AG04449 (cell line): ENCODE measurements at places on chromosomes 6 and 20.

DNA sequence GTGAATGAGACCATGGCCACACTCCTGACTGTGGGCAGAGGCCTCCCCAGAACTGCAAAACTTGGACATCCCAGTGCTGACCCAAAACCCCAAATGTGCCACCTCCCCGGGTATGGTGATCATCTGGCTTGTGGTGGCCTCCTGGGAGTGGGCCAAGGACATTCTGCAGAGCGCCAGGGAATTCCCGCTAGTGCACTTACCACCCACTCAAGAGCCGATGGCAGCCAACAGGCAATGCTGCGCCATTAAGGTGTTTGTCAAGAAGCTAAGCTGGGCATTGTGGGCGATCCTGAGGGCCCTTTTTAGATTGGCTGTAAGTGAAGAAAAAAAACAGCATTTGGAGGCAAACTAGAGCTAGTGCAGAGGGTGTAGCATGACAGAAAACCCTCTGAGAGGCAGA, 9.4 kb downstream of the MMP24 start:
- no peak for DNase-seq

DNA sequence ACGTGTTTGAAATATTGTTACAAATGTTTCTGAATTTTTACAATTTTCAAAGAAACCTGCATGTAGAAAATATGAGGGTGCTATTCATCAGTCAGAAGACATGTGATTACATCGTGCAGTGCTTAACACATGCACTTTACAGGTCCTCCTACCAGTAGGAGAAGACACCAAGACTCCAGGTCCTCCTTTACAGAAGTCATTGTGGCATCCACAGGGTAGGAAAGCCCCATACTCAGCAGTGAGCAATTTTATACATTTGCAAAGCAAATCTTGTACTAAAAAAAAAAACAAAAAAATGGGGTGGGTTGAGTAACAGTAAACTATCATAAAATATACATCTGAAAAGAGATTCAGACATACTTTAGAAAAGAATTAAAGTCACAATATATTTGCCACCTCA, 14.0 kb downstream of the TPD52L1 start:
- DNase-seq: no peak

DNA sequence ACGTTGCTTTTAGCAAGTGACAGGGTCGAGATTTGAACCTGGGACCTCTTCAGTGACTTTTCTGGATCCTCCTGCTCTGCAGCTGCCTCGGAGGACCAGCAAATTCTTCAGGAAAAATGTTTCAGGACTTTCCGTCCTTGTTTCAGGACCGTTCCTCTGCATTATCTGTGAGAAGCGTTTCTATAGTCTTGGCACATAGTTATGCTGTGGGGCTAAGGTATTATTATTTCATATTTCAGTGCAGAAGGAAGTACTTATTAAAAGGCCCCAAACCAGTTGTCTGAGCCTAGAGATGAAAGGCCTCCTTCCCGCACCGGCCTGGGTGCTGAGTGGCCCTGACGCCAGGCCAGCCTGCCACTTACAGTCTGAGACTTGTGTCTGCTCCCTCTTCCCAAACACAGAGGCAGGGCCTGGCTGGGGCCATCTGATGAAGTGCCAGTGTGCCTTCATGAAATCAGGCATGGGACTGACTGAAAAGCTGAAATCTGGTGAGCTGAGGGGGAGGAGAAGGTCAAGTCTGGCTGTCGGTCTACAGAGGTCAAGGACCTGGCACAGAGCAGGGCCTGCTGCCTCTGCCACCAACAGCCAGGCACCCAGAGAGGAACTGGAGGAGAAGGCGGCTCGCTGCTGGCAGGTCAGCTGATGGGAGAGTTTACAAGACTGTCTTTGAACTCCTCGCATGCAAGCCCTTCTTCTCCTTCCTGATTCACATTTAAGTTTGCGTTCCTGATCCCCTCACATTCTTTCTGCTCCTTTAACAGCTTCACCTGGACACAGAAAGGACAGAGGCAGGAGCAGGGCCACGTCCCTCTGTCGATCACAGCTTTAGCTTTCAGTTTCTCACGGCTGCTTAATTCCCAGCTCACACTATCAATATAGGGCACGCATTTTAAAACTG, 8.9 kb upstream of the QKI start:
- no peak for DNase-seq

DNA sequence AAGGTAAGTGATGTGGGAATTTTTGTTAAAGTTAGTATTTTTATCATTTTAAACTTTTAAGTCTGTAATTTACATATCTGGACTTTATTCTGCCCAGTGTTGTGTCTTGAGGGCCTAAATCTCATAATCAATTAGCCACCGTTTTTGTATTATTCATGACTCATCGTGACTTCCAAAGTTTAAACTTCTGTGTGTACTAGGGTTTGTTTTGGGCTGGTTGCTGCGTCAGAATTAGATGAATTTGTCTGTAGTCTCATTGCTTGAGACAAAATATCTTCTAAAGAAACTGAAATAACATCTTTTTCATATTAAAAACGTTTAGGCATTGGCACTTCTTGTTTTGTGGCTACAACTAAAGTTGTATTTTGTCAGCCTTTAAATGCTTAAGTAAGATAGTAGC, 41.3 kb downstream of the CDYL start:
- no peak for DNase-seq
